Activated CD4-positive, alpha-beta memory T cell treated with anti-CD3 and anti-CD28 coated beads for 36 hours (primary cell): ENCODE measurements at places on chromosomes 1 and 21. TPM values are rescaled to one million over a fixed set of nuclear protein-coding genes. Genes with fewer than 3 reads are reported as not detected.
A peak's percentile ranks its signal among the peaks of the same experiment; 100 is the strongest.

The CCDC185 gene
- not detected for total RNA-seq

The NR5A2 gene
- not detected for total RNA-seq

The YY1AP1 gene
- total RNA-seq, result 62.1 TPM

The DSTYK gene
- total RNA-seq, result 9.0 TPM

The S100A7A gene
- not detected for total RNA-seq

The GALE gene
- total RNA-seq, result 49.4 TPM

The SH2D1B gene
- not detected for total RNA-seq

The LRRC71 gene
- total RNA-seq, result not detected

The CRP gene
- not detected for total RNA-seq

The ARHGAP29 gene
- total RNA-seq, result 0.31 TPM

DNA sequence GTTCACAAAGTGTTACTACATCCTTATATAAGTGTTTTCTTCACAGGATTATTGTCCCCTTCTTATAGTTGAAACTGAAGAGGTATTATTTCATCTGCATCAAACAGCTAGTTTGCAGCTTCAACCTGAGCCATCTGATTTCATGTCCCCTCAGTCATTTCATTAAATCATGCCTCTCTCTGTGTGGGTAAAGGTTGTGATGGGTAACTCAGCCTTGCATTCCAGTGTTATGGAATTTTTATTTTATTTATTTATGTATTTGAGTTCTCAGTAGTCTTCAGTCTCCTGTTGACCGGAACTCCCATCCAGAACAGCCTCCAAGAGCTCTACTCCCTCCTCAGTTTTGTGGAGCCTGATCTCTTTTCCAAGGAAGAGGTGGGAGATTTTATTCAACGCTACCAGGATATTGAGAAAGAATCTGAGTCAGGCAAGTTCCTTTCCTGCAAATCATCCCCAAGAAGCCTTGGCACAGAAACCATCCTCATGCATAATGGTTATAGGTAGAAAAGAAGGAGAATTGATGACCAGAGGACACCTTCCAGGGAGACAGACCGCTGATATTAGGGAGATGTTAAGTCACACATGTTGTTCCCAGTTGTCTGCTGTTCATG, 21.8 kb downstream of the CHD1L start:
- peaks cover 65% of the 10 kb centered on the region for H3K36me3 ChIP-seq
- no peaks in the 10 kb centered on the region for H3K27me3 ChIP-seq
- H3K4me1 ChIP-seq, result no peaks in the 10 kb centered on the region
- no peak overlapping the region for H3K4me3 ChIP-seq

DNA sequence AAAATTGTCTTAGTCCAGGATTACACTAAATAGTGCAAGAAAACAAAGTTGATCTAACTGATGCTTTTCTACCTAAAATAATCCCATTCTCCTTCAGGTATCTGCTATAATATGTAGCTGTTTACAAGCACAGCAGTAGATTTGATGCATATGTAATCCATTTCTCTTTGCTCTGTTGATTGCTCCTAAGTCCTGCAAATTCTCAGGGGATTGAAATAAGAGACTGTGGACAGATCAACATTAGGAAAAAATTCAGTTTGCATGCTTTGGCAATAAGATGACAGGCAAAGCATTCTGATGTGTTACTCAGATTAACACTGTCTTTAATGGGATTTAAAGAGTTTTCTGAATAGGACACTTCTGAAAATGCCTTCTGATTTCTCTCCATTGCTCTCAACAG, 34.7 kb downstream of the RNF11 start:
- H3K36me3 ChIP-seq, result peaks cover 14% of the 10 kb centered on the region
- H3K4me3 ChIP-seq, result no peak overlapping the region
- no peaks in the 10 kb centered on the region for H3K27me3 ChIP-seq
- no peak overlapping the region for H3K27ac ChIP-seq
- no peak for DNase-seq

- H3K27ac ChIP-seq, result no peak overlapping the region
- peaks cover 51% of the 10 kb centered on the region for H3K36me3 ChIP-seq
- no peaks in the 10 kb centered on the region for H3K27me3 ChIP-seq
- H3K4me1 ChIP-seq, result no peaks in the 10 kb centered on the region
Measured at GRCh38 chr1:213186168-213186567, 135.1 kb downstream of the RPS6KC1 start.

GRCh38 chr1:6245869-6246496, 2.0 kb downstream of the HES3 start:
- peaks cover 3% of the 10 kb centered on the region for H3K36me3 ChIP-seq
- DNase-seq, result peak; percentile 62
- H3K27ac ChIP-seq, result no peak overlapping the region
- H3K4me1 ChIP-seq, result peaks cover 8% of the 10 kb centered on the region
- H3K27me3 ChIP-seq, result peaks cover 57% of the 10 kb centered on the region

DNA sequence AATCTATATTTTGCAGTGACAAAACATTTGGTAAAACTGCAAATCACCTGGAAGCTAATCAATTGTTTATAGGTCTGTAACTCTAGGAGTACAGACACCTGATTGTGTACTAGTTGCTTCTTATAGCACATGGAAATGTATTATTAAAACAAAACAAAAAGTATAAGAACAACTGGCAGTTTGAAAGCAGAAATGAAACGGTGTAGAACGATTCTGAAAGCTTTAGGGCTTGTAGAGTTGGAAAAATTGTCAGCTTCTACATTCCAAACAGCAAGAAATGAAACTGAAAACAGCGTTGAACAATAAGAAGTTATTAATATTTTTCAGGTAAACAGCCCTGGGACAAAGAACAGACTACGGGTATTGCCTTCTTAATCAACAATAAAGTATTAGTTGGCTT, 273.3 kb downstream of the OLFM3 start:
- no peaks in the 10 kb centered on the region for H3K27me3 ChIP-seq
- DNase-seq, result no peak
- no peaks in the 10 kb centered on the region for H3K36me3 ChIP-seq
- H3K4me3 ChIP-seq, result no peak overlapping the region
- no peaks in the 10 kb centered on the region for H3K4me1 ChIP-seq

- DNase-seq, result no peak
- no peaks in the 10 kb centered on the region for H3K4me1 ChIP-seq
- H3K4me3 ChIP-seq, result no peak overlapping the region
- H3K27ac ChIP-seq, result no peak overlapping the region
- no peaks in the 10 kb centered on the region for H3K36me3 ChIP-seq
Measured at GRCh38 chr1:48753293-48753692, 23.4 kb downstream of the BEND5 start.

GRCh38 chr1:28860332-28861073, 48.5 kb downstream of the OPRD1 start:
- H3K27ac ChIP-seq, result no peak overlapping the region
- H3K27me3 ChIP-seq, result peaks cover 1% of the 10 kb centered on the region
- no peak for DNase-seq
- H3K36me3 ChIP-seq, result no peaks in the 10 kb centered on the region
- H3K4me1 ChIP-seq, result no peaks in the 10 kb centered on the region

DNA sequence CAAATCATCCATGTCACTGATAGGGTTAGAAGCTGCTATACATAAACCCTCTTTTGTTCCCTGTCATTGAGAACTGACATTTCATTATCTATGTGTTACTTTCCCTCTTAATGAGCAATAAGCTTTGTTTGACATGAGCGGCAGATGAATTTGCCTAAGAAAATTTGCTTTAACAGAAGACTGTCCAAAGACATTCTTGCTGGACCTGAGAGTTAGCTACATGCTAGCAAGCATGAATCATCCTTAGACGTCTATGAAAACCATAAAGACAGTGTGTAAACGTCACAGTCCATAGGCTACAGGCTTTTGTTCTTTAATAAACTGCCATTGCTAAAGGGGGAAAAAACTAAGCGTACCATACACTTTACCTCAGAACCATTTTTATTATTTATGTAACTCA, 73.1 kb downstream of the TNFSF4 start:
- H3K4me1 ChIP-seq, result no peaks in the 10 kb centered on the region
- H3K4me3 ChIP-seq, result no peak overlapping the region
- no peak for DNase-seq
- no peaks in the 10 kb centered on the region for H3K27me3 ChIP-seq
- no peak overlapping the region for H3K27ac ChIP-seq
- H3K36me3 ChIP-seq, result no peaks in the 10 kb centered on the region

DNA sequence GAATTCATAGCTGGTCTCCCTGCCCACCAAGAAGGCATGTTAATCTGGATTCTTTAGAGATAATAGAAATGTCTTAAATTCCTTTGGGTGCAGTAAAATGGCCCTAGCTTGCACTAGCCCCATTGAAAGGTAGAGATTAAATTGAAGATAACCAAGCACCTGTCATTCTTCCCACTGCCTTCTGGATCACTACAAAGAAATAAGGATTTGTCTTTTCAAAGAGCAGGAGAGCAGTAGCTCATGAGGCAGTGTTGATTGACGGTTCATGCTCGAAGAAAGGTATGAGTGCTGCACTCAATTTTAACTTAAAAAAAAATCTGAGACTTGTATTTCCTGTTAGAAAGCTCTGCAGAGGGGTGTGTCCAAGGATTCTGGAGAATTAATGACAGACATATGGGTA, 74.9 kb upstream of the F3 start:
- DNase-seq, result no peak
- no peak overlapping the region for H3K27ac ChIP-seq
- H3K27me3 ChIP-seq, result no peaks in the 10 kb centered on the region
- peaks cover 3% of the 10 kb centered on the region for H3K36me3 ChIP-seq
- no peak overlapping the region for H3K4me3 ChIP-seq

DNA sequence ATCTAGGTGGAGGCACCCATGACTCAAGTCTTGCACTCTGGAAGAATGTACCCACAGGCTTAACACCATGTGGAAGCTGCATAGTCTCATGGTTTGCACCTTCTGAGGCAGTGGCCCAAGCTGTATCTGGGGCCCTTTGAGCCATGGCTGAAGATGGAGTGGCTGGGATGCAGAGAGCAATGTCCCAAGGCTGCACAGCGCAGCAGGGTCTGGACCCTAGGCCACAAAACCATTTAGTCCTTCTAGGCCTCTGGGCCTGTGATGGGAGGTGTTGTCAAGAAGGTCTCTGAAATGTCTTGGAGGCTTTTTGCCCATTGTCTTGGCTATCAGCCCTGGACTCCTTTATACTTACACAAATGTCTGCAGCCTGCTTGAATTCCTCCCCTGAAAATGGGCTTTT, 21.4 kb upstream of the FCRL3 start:
- no peak overlapping the region for H3K4me3 ChIP-seq
- H3K4me1 ChIP-seq, result no peaks in the 10 kb centered on the region
- peaks cover 4% of the 10 kb centered on the region for H3K27me3 ChIP-seq
- DNase-seq, result no peak

GRCh38 chr21:28337315-28337714, 655.4 kb downstream of the LTN1 start:
- no peak overlapping the region for H3K27ac ChIP-seq
- DNase-seq, result no peak
- H3K4me3 ChIP-seq, result no peak overlapping the region
- H3K4me1 ChIP-seq, result no peaks in the 10 kb centered on the region

GRCh38 chr1:160206421-160207117, 1.4 kb downstream of the PEA15 start:
- H3K27ac ChIP-seq, result peak overlapping the region; percentile 82
- H3K27me3 ChIP-seq, result no peaks in the 10 kb centered on the region
- peaks cover 14% of the 10 kb centered on the region for H3K36me3 ChIP-seq
- no peak for DNase-seq
- peak overlapping the region; percentile 87 for H3K4me3 ChIP-seq
- peaks cover 56% of the 10 kb centered on the region for H3K4me1 ChIP-seq

DNA sequence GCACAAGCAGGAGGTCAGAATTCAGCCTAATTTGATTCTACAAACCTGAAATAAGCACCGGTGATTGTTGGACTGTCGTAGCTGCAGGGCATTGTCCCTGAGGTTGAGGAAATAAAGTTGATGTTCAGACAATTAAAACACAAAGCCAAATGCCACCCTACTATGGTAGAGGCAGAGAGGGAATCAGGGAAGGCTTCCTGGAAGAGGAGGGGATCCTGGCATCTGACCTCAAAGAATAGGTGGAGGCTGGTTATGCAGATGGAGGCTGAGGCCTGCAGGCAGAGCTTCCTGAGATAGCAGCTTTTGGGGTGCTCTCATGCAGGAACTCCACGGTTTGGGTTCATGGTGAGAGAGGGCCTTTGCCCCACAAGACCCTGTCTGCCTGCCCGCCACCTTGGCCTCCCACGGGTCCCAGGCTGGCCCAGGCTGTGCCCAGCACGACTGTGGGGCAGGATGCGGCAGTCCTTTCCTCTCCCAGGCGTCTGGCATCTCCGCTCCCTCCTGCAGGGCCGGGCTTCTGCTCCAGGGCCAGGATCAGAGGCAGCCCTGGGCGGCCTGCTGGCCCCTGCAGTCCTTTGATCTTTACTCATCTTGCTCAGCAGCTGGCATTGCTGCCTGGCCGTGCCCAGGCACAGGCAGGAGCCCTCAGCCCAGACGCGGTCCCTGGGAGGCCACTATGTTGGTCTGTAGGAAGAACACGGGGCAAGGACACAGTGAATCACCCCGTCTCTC, 134.1 kb upstream of the VAMP3 start:
- peaks cover 14% of the 10 kb centered on the region for H3K27me3 ChIP-seq
- H3K4me1 ChIP-seq, result no peaks in the 10 kb centered on the region
- no peak for DNase-seq
- H3K27ac ChIP-seq, result no peak overlapping the region
- H3K36me3 ChIP-seq, result no peaks in the 10 kb centered on the region

DNA sequence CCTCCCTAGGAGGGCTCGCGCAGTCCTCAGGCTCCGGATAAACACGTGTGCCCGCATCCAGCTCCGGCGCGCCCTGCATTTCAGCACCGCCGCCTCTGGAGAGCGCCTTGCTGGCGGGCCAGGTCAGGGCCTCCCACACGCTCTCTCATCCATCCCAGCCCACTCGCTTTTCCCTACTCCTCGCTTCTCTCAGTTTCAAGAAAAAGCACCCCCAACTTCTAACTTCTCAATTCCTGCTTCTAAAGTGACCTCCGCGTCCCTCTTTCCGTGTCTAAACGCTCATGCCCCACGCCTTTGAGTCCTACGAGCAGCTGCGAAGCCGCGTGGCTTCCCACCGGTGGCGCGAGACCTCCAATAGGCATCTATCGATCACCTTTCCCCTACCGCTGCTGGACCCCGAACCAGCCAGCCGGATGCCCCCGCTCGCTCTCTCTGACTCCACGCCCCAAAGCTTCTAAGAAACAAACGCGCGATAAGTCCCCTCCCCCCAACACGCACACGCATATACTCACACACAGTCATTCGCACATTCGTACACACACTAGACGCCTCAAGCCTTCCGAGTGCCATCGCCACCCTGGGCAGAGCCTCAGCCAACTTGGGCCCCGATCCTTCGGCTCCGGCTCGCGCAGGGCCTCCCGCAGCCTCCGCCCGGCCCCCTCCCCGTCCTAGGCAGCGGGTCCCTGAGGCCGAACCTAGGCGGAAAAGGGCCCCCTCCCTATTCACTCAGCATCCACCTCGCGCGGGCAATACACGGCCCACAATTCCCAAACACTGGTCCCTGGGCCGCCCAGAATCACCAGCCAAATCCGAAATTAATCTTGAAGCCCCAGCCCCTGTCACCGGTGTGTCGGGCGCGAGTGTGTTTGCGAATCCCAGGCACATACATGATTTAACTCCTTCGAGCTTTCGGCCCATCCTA, 1.1 kb downstream of the NMNAT2 start:
- peaks cover 26% of the 10 kb centered on the region for H3K4me1 ChIP-seq
- no peak overlapping the region for H3K27ac ChIP-seq
- no peak overlapping the region for H3K4me3 ChIP-seq
- peaks cover 56% of the 10 kb centered on the region for H3K27me3 ChIP-seq
- peak; percentile 64 for DNase-seq
